A673 (cell line): ENCODE measurements at places on chromosomes 13 and 19. TPM values are rescaled to one million over a fixed set of nuclear protein-coding genes. Genes with fewer than 3 reads are reported as not detected.

SULT2A1 gene
- total RNA-seq = not detected in 2 replicates

SULT2B1 gene
- 0.24 and 0.60 TPM in 2 replicates for total RNA-seq

ATP8B3 gene
- total RNA-seq = 8.7 and 10.7 TPM in 2 replicates

GGN gene
- total RNA-seq = 0.83 and 1.3 TPM in 2 replicates

TPTE2 gene
- 27.5 and 29.2 TPM in 2 replicates for total RNA-seq

PNMA8A gene
- 12.8 and 15.9 TPM in 2 replicates for total RNA-seq

ZNF844 gene
- 1.5 TPM in 2 replicates for total RNA-seq

TLE6 gene
- 1.1 TPM in 1 of 2 replicates, not detected in the other for total RNA-seq

CD70 gene
- 2.0 and 3.8 TPM in 2 replicates for total RNA-seq
